ENCODE measurements at places on chromosomes 2 and 18. TPM values are rescaled to one million over a fixed set of nuclear protein-coding genes. Genes with fewer than 3 reads are reported as not detected.

Gene TMEM247
- not detected for total RNA-seq

Gene INHBB
- not detected for total RNA-seq

Gene TGFA
- not detected for total RNA-seq

Gene CCDC121
- 5.1 TPM for total RNA-seq

Gene IL37
- total RNA-seq, result not detected

Gene SLC23A3
- total RNA-seq, result 1.4 TPM

GRCh38 chr2:46565364-46565763 lies 86.0 kb downstream of the TMEM247 start:
- no peak for DNase-seq

GRCh38 chr18:27797484-27797883 lies 379.4 kb downstream of the CDH2 start:
- DNase-seq, result no peak

GRCh38 chr18:46134920-46135675 lies 30.9 kb downstream of the HAUS1 start:
- DNase-seq, result peak; percentile 23

- no peak for DNase-seq
These were observed 83.9 kb downstream of the WDSUB1 start for GRCh38 chr2:159202568-159203071.

GRCh38 chr2:99881901-99882591 lies 260.3 kb downstream of the AFF3 start:
- DNase-seq, result no peak

DNA sequence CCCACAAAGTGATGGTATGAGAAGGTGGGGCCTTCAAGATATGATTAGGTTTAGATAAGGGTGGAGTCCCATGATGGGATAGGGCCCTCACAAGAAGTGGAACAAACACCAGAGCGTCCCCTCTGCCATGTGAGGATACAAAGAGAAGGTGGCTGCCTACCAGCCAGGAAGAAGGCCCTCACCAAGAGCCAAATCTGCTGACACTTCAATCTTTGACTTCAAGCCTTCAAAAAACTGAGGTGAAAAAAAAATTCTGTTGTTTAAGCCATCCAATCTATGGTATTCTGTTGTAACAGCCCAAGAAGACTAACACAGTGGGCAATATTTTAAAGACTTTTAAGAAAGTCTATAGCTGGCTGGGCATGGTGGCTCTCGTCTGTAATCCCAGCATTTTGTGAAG lies 522.1 kb downstream of the NRXN1 start:
- DNase-seq, result no peak

GRCh38 chr2:120464448-120464931 lies 118.6 kb downstream of the INHBB start:
- no peak for DNase-seq

GRCh38 chr2:165561516-165561915 lies 92.0 kb downstream of the CSRNP3 start:
- DNase-seq, result no peak
